Activated B cell treated with CpG ODN at 0.5 μM for 24 hours (primary cell): ENCODE measurements at places on chromosomes 2 and 18.

- no peak for DNase-seq
These were observed 48.2 kb downstream of the EML4 start for GRCh38 chr2:42217307-42217706.

DNA sequence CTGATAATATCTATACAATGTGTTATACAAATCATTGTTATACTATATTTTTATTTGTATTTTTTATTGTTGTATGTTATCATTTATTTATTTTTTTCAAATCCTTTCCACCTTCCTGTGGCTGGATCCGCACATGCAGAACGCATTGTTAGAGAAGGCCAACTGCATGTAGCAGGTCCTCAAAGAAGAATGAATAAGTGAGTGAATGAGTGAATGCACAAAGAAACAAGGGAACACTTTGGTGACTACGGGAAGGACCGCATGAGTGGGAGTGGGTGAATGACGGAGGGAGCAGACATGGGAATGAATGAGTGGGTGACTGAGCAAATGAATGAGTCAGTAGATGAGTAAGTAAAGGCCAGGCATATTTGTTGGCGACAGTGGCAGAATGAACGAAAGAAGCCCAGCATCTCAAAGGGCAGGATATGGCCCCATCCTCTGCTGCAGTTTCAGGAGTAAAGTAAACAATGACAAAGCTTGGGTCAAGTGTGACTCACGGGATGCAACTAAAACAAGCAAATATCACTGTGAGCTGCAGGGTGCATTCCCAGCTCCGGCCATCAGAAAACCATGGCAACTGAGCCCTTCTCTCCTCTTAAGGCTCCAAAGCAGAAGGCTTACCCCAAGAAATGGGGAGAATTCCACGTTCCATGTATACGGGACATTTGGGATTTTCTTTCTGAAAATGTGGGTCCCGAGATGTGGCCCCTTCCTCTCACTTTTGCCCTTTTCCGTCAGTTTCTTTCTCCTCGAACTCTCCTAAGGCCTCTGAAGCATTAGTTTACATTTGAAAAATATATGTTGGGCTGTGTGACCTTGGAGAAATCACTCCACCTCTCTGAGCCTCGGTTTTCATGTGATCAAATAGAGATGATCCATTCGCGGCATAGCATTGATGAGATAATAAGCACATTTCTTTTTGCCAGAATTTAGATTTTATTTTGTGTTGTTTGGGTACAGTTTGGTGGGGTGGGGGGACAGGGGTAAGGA lies 24.5 kb downstream of the KCNF1 start:
- no peak for DNase-seq

- no peak for DNase-seq
These were observed 62.5 kb upstream of the POMC start for GRCh38 chr2:25230948-25231311.

GRCh38 chr2:29014331-29014730 lies 33.2 kb downstream of the TOGARAM2 start:
- DNase-seq: no peak

GRCh38 chr18:56121669-56122068 lies 516.7 kb downstream of the TXNL1 start:
- no peak for DNase-seq

- DNase-seq: no peak
These were observed 626.6 kb upstream of the GYPC start for GRCh38 chr2:126029316-126029715.

DNA sequence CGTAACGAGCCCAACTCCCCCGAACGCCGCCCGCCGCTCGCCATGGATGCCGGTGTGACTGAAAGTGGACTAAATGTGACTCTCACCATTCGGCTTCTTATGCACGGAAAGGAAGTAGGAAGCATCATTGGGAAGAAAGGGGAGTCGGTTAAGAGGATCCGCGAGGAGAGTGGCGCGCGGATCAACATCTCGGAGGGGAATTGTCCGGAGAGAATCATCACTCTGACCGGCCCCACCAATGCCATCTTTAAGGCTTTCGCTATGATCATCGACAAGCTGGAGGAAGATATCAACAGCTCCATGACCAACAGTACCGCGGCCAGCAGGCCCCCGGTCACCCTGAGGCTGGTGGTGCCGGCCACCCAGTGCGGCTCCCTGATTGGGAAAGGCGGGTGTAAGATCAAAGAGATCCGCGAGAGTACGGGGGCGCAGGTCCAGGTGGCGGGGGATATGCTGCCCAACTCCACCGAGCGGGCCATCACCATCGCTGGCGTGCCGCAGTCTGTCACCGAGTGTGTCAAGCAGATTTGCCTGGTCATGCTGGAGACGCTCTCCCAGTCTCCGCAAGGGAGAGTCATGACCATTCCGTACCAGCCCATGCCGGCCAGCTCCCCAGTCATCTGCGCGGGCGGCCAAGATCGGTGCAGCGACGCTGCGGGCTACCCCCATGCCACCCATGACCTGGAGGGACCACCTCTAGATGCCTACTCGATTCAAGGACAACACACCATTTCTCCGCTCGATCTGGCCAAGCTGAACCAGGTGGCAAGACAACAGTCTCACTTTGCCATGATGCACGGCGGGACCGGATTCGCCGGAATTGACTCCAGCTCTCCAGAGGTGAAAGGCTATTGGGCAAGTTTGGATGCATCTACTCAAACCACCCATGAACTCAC lies 673 bp downstream of the PCBP1 start:
- DNase-seq: peak; percentile 40

DNA sequence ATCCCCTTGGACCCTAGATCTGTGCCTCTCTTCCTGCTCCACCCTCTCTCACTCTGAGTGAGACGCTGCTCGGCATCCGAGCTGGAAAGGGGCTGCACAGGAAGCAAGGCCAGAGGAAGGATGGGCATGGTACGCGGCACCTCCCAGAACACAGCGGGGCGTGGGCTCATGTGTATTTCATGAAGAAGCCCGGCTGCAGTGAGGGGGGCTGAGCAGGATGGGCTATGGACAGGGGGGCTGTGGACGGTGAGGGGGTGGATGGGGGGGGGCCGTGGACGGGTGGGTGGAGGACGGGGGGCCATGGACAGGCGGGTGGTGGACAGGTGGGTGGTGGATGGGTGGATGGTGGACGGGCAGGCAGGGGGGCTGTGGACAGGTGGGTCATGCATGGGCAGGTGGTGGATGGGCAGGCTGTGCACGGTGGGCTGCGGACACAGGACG lies 28.5 kb downstream of the SLC66A2 start:
- DNase-seq: no peak
